ENCODE measurements at places on chromosomes 11 and 22.

DNA sequence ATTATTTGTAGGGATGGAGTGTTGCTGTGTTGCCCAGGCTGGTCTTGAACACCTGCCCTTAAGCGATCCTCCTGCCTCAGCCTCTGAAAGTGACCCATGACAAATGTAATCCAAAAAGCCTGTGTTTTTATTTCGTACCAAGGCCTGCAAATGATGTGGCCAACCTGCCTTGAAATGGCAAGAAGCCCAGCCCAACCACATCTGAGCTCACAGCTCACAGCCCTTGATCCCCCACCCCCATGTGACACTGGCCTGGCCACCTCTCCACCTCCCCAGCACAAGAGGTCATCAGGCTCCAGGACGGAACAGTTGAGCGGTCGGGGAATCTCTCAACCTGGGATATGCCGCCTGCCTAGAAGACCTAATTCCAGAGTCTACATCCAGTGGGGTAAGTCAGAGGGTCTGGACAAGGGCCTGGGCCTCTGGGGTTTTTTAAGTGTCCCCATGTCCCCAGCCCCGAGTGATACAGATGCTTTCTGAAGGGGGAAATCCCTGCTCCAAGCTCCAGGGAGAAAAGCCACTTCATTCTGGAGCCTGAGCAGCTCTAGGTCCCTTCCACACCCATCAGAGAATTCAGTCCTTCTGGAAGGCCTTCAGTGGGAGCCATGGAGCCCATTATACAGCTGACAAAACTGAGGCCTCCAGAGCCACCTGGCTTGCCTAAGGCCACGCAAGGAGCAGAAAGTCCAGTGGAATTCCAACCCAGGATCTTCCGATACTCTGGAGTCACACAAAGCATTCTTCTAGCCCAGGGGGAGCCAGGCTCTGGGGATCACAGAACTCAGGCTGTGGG is 70.7 kb downstream of the MN1 start:
- no peak for DNase-seq

DNA sequence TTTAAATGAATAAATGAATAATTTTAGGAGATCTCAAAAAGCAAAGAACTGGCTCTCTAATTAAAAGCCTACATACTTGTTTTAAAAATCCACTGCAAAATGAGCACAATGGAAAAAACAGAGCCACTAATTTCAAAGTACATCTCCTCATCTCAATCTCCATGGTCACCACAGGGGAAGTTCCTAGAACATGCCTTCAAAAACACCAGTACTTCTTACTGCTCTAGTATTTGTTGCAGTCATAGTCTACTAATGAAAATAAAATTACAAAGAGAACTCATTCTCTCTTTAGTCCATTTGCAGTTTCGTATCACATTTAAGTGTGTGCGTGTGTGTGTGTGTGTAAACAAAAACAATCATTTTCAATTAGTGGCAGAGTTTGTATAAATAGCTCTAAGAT is 54.0 kb downstream of the PIK3C2A start:
- no peak for DNase-seq

DNA sequence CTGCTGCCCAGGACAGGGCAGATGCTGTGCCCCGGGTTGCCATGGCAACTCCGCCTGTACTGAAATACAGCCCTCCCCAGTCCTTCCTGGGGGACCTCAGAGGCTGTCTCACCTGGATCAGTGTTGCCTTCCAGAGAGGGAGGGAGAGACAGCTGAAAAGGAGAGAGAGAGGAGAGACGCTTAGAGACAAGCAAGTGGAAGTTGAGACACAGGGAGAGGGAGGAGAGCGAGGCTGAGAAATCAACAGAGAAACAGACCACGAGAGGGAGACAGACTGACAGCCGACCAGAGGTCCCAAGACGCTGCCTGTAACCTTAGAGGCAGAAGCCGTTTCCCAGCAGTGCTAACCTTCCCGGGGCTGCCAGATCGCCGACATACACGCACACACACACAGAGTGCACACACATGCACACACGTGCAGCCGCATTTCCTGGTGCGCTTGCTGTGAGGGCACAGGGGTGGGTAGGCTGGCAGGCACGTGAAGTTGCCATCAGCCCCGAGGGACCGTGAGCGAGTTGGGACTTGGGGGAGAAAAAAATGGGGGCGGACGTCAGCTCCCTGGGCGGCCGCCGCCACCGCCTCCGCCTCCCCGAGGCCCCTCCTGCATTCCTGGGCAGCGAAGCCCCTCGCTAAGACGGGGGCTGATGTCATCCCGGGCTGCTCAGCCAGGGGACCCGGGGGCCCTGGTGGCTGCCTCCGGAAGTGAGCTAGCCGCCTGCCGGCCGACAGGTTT is 88.6 kb upstream of the CRYBB3 start:
- peak; percentile 49 for DNase-seq

DNA sequence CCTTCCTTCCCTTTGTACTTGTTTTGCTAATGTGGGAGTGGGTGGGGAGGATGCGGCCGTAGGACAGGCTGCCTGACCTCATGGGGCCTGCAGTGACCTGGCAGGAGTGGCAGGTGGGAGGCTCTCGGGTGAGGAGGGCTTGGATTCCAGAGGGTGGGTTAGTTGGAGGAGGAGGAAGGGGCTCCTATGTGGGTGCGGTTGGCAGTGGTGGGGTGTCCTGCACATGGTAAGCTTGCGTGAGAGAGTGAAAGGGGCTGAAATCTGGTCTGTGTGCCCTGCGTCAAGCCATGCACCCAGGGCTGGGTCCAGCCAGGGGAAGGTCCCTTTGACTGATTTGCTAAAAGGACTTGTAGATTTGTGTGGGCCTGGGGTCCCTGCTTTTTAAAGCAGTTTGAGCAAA is 90.7 kb upstream of the OR4B1 start:
- no peak for DNase-seq

- DNase-seq, result no peak
Observed at GRCh38 chr11:65555693-65556231, 2.4 kb downstream of the LTBP3 start.

DNA sequence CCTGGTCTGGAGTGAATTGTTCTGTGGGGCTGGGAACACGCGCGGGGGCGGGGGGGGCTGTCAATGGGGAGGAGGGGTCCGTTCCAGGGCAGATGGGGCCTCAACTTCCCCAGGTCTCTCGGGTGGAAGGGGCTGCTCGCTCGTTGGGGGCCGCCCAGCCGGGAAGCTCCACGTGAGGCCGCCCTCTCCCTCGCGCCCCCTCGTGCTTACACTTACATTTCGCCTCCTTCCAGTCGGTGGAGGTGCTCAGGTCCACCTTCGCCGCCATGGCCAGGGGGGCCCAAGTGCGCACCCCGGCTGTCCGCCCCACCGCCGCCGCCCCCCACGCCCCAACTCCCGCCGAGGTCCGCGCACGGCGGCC is 452 bp downstream of the MACROD1 start:
- no peak for DNase-seq

GRCh38 chr11:6152126-6152525 is 18.0 kb downstream of the OR52B2 start:
- DNase-seq, result no peak

GRCh38 chr11:120500414-120501071 is 11.0 kb upstream of the GRIK4 start:
- DNase-seq, result no peak

DNA sequence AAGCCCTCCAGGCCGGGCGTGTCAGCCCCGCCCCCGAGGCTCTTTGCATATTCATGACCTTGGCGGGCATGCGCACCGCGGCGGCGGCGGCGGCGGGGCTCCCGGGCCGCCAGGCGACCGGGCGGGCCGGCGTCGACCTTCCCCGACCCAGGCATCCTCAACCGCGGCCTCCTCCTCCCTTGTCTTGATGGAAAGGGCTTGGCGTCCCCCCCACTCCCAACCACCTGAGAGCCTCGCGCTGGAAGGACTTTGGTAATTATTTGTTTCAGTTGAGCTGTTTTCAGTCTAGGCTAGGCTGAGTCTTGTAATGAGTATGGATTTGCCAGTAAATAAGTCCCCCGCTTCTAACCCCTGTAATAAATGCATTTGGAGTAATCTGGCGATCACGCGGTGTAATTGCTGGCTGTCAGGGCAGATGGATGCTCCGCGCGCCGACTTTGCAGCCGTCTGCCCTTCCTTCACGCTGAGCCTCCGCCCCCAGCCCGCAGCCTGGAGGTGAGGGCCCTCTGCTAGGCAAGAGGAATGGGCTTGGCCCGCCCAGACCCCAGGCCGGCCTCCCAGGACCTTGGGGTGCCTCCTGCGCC is 25.2 kb downstream of the FLRT1 start:
- no peak for DNase-seq

DNA sequence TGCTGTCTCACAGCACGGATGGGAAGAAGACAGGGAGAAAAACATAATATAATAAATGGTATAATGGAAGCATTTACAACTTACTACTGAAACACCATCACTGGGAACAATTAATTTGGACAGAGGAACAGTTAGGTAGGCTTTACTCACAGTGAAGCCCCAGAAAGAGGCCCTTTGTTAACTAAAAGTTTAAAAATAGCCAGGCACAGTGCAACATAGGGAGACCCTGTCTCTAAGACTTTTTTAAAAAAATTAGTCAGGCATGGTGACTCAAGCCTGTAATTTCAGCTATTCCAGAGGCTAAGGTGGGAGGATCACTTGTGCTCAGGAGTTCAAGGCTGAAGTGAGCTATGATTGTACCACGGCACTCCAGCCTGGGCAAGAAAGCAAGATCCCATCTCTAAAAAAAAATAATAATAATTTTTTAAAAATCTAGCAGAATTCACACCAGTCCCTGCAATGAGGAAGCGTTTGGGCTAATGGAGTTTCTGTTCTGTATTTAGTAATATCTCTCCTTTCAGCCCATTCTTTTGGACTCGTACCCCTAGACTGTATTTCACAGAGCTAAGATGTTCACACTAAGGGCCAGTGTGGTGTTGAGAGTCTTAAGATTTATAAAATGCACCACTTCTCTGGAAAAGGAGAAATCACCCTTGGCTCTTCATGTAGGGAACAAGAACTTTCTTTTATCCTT is 275.5 kb downstream of the SOX6 start:
- no peak for DNase-seq

GRCh38 chr11:46122945-46123715 is 1.9 kb upstream of the PHF21A start:
- no peak for DNase-seq

DNA sequence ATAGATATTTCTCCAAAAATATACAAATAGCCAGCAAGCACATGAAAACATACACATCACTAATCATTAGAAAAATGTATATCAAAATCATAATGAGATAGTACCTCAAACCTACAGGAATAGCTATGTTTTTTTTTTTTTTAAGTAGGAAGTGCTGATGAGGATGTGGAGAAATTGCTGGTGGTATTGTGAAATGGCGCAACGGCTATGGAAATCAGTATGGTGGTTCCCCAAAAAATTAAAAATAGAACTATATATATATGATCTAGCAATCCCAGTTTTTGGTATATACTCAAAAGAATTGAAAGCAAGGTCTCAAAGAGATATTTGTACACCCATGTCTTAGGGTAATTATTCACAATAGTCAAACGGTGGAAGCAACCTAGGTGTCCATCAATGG is 46.0 kb upstream of the HIPK3 start:
- no peak for DNase-seq

- no peak for DNase-seq
Observed at GRCh38 chr11:130171534-130171933, 12.0 kb downstream of the ST14 start.

- no peak for DNase-seq
Observed at GRCh38 chr22:29947410-29948384, 64.7 kb downstream of the MTMR3 start.

- no peak for DNase-seq
Observed at GRCh38 chr11:103594283-103594682, 442.2 kb upstream of the DDI1 start.

GRCh38 chr11:66327171-66328030 is 8.8 kb downstream of the RIN1 start:
- DNase-seq, result no peak

GRCh38 chr11:134750619-134751018 is 338.6 kb upstream of the B3GAT1 start:
- no peak for DNase-seq

- DNase-seq, result peak; percentile 26
Observed at GRCh38 chr11:108697872-108698473, 33.1 kb downstream of the DDX10 start.

DNA sequence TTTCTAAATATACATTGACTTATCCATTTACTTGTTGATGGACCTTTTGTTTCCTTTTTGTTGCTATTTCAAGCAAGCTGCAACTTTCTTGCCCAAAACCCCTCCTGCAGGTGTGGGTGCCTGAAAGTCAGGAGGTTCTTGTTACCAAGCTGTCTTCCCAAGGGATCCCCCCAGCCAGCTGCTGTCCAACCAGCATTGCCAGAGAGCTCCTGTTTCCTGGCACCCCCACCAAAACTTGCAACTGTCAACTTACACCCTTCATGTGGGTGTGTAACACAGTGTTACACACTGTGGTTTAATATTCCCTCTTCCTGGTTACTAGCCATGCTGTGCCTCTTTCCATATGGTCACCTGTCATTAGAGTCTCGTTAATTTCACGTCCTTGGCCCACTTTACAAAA is 1.6 kb upstream of the KRTAP5-1 start:
- DNase-seq, result no peak

DNA sequence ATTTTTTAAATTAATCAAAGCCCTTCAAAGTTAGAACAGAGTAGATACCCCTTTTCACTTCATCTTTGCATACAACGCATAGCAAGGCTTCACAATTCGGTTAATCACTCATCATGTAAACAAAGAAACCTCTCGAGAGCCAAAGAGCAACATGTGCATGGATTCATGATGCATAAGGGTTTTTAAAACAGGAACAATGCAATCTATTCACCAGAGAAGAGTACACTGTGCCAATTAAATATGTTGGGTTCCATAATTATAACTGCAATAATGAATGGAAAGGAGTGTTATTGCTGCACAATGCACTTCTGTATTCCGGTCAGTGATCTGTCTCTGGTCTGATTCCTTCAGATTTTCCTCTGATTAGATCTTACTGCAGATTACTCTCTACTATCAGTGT is 45.3 kb downstream of the CADM1 start:
- DNase-seq, result no peak

DNA sequence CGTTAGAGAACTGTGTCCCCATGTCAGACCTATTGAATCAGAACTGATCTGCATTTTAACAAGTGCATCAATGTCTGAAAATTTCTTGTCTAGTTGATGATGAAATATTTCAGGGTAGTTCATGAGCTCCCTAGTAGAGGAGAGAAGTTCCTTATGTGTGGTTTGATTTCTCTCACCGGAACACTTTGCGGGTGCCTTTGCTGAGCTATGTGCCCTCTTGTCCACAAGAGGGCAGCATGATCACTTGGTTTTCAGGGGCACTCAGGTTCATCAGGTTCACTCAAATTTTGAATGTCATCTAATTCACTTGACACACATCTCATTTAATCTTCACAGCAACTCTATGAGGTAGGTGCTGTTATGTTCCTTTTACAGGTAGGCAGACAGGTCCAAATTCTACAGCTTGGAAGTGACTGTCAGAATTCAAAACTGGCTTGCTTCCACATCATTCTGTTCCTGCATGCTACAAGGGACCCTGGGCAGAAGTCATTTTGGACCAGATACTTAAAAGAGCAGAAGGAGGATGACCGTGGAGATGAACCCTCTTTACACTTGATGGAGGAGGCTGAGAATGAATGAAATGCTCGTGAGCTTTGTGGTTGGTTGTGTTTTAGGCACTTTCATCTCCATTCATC is 55.6 kb downstream of the P4HA3 start:
- peak; percentile 39 for DNase-seq

Data from NCI-H1930 (cell line).